ENCODE measurements at places on chromosomes 7 and 10.

GRCh38 chr7:130902755-130903357 is 168.8 kb upstream of the KLF14 start:
- H3K27me3 ChIP-seq = no peaks in the 10 kb centered on the region
- H3K36me3 ChIP-seq = peaks cover 68% of the 10 kb centered on the region
- H3K27ac ChIP-seq = peak overlapping the region; percentile 68
- no peak overlapping the region for H3K4me3 ChIP-seq

- no peak overlapping the region for H3K27ac ChIP-seq
- DNase-seq = no peak
- no peaks in the 10 kb centered on the region for H3K36me3 ChIP-seq
- H3K4me3 ChIP-seq = no peak overlapping the region
Measured at GRCh38 chr7:108623220-108623619, 53.5 kb downstream of the DNAJB9 start.

GRCh38 chr7:76371396-76371795 is 12.6 kb upstream of the YWHAG start:
- H3K4me3 ChIP-seq = no peak overlapping the region
- no peaks in the 10 kb centered on the region for H3K36me3 ChIP-seq
- no peaks in the 10 kb centered on the region for H3K4me1 ChIP-seq
- H3K27ac ChIP-seq = no peak overlapping the region

GRCh38 chr10:123380491-123381085 is 226.4 kb downstream of the BUB3 start:
- peaks cover 5% of the 10 kb centered on the region for H3K27me3 ChIP-seq
- H3K4me3 ChIP-seq = no peak overlapping the region
- DNase-seq = no peak
- no peaks in the 10 kb centered on the region for H3K36me3 ChIP-seq

DNA sequence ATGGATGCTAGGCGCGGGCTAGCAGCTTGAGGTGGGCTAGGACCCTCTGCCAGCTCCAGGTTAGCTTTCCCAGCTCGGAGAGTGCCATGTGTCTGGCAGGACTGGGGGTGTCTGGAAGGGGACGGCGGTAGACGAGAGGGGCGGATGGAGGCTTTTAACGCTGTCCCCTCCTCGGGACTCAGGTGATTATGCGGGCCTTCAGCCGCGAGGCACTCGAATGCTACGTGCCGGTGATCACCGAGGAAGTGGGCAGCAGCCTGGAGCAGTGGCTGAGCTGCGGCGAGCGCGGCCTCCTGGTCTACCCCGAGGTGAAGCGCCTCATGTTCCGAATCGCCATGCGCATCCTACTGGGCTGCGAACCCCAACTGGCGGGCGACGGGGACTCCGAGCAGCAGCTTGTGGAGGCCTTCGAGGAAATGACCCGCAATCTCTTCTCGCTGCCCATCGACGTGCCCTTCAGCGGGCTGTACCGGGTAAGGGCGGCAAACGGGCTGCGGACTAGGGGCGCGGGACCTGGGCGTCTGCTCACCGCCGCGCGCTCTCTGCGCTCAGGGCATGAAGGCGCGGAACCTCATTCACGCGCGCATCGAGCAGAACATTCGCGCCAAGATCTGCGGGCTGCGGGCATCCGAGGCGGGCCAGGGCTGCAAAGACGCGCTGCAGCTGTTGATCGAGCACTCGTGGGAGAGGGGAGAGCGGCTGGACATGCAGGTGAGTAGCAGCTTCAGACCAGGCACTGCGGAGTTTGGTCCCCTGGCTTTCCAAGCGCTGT is 1.1 kb downstream of the CYP26A1 start:
- peak overlapping the region; percentile 71 for H3K4me3 ChIP-seq
- H3K27me3 ChIP-seq = peaks cover 77% of the 10 kb centered on the region
- H3K4me1 ChIP-seq = peaks cover 30% of the 10 kb centered on the region
- H3K36me3 ChIP-seq = no peaks in the 10 kb centered on the region

DNA sequence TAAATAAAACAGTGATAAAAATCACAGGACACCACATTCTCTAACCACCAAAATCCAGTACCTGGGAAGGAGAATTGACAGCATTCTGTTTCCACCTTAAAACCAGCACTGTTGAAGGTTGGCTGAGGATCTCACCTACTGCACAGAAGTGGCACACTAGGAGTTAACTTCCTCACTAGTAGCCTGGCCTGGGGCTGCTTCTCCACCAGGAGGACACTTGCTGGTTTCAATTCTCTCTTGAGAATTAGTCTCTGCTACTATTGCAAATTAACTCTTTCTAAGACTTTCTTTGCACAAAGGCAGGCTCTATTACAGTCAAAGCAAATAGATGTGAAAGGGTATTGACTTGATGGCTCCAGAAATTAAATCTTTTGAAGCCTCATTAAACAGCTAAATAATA is 2.3 kb upstream of the CTTNBP2 start:
- peaks cover 10% of the 10 kb centered on the region for H3K4me1 ChIP-seq
- no peak overlapping the region for H3K4me3 ChIP-seq
- H3K36me3 ChIP-seq = no peaks in the 10 kb centered on the region
- peaks cover 31% of the 10 kb centered on the region for H3K27me3 ChIP-seq

DNA sequence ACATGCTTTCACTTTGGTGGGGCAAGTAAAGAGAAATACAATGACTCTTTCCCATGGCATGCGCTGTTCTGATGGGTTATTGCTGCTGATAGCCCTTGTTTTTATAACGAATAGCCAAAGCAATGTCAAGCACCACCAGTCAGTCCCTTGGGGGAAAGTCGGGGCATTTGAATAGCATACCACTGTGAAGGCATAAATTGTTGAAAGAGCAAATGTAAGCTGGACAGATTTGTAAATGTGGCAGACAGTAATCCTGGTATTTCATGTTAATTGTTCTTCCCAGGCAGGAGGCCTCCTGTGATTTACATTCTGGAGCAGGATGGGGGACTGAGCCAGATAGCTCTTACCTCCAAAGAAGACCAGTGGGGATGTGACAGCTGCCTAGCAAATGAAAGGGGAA is 293.3 kb downstream of the ADRA2A start:
- no peaks in the 10 kb centered on the region for H3K36me3 ChIP-seq
- H3K27me3 ChIP-seq = no peaks in the 10 kb centered on the region
- H3K27ac ChIP-seq = no peak overlapping the region
- H3K4me1 ChIP-seq = no peaks in the 10 kb centered on the region
- DNase-seq = no peak

DNA sequence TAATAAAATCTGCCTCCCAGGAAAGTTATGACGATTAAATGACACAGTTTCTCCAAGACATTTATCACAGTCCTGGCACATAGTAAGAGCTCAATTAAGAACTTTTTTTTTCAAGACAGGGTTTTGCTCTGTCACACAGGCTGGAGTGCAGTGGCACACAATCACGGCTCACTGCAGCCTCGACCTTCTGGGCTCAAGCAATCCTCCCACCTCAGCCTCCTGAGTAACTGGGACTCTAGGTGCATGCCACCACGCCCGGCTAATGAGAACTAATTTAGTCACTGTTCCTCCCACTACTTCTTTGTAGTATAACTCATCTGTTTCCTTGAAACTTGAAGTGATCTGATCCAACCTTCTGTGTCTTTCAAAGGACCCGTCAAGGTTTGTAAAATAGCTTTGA is 42.2 kb upstream of the MXI1 start:
- no peak overlapping the region for H3K27ac ChIP-seq
- DNase-seq = no peak
- H3K27me3 ChIP-seq = peaks cover 80% of the 10 kb centered on the region

- no peak overlapping the region for H3K4me3 ChIP-seq
- H3K27me3 ChIP-seq = no peaks in the 10 kb centered on the region
- H3K27ac ChIP-seq = peak overlapping the region; percentile 54
- H3K4me1 ChIP-seq = peaks cover 57% of the 10 kb centered on the region
- DNase-seq = no peak
- H3K36me3 ChIP-seq = peaks cover 22% of the 10 kb centered on the region
Measured at GRCh38 chr10:124708246-124708779, 35.9 kb downstream of the FAM53B start.

- DNase-seq = no peak
- peaks cover 23% of the 10 kb centered on the region for H3K4me1 ChIP-seq
- H3K4me3 ChIP-seq = peak overlapping the region; percentile 50
Measured at GRCh38 chr10:84193846-84194423, 402 bp upstream of the CDHR1 start.

GRCh38 chr10:87575851-87576250 is 71.2 kb downstream of the MINPP1 start:
- H3K36me3 ChIP-seq = no peaks in the 10 kb centered on the region
- no peak overlapping the region for H3K4me3 ChIP-seq
- peaks cover 27% of the 10 kb centered on the region for H3K27me3 ChIP-seq
- no peak overlapping the region for H3K27ac ChIP-seq
- H3K4me1 ChIP-seq = no peaks in the 10 kb centered on the region
- no peak for DNase-seq

GRCh38 chr7:2980401-2981102 is 63.1 kb downstream of the CARD11 start:
- no peaks in the 10 kb centered on the region for H3K27me3 ChIP-seq
- H3K4me3 ChIP-seq = peak overlapping the region; percentile 67
- peaks cover 68% of the 10 kb centered on the region for H3K36me3 ChIP-seq
- peaks cover 85% of the 10 kb centered on the region for H3K4me1 ChIP-seq
- DNase-seq = peak; percentile 45
- H3K27ac ChIP-seq = peak overlapping the region; percentile 97

- no peak for DNase-seq
- no peaks in the 10 kb centered on the region for H3K36me3 ChIP-seq
- H3K4me3 ChIP-seq = no peak overlapping the region
- no peaks in the 10 kb centered on the region for H3K27me3 ChIP-seq
Measured at GRCh38 chr7:31688996-31689395, 2.0 kb downstream of the PPP1R17 start.

- H3K27me3 ChIP-seq = no peaks in the 10 kb centered on the region
- H3K4me1 ChIP-seq = no peaks in the 10 kb centered on the region
- H3K36me3 ChIP-seq = no peaks in the 10 kb centered on the region
- no peak overlapping the region for H3K4me3 ChIP-seq
- H3K27ac ChIP-seq = no peak overlapping the region
Measured at GRCh38 chr7:147376192-147376591, 1214.4 kb upstream of the C7orf33 start.

- H3K27me3 ChIP-seq = peaks cover 18% of the 10 kb centered on the region
- no peak overlapping the region for H3K4me3 ChIP-seq
- no peaks in the 10 kb centered on the region for H3K4me1 ChIP-seq
- H3K36me3 ChIP-seq = no peaks in the 10 kb centered on the region
- DNase-seq = no peak
Measured at GRCh38 chr7:96400518-96400917, 78.6 kb upstream of the SLC25A13 start.

DNA sequence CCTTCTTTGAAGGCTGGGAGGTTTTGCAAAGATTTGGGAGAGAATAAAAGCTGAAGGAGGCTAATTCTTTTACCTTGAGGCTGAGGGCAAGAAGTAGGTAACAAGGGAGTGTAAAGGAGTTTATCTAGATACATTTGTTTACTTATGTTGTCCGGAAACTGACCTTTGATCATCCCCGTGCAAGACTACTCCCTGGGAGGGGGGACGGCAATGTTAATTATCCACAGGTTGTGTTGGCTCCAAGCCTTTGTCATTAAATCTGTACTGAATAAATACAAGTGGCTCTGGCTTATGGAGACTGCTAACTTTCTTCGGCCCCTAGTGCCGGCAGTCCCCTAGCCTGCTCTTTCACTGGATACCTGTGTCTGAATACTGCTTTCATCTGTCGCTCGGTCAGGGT is 1250.6 kb upstream of the LRRTM3 start:
- H3K27me3 ChIP-seq = no peaks in the 10 kb centered on the region
- DNase-seq = no peak
- H3K27ac ChIP-seq = no peak overlapping the region
- H3K36me3 ChIP-seq = no peaks in the 10 kb centered on the region

DNA sequence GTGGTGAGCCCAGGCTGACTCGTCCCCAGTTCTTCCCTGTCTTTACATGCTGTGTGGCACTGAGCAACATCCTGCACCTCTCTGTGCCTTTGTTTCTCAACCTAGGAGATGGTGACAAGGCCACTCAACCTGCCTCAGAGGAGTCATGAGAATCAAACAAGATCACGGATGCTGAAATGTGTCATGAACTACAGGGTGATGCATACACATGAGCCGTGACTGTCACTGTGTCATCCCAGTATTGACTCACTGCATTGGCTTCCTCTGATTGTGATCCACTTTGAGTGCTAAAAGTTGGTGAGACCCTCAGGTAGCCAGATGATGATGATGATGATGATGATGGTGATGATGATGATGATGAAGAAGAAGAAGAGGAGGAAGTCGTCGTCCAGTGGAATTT is 11.5 kb downstream of the C10orf71 start:
- peaks cover 13% of the 10 kb centered on the region for H3K27me3 ChIP-seq
- H3K4me3 ChIP-seq = peak overlapping the region; percentile 27
- H3K4me1 ChIP-seq = peaks cover 44% of the 10 kb centered on the region
- peak; percentile 49 for DNase-seq
- peak overlapping the region; percentile 88 for H3K27ac ChIP-seq

GRCh38 chr7:88200261-88200660 is 19.6 kb downstream of the SRI start:
- peaks cover 4% of the 10 kb centered on the region for H3K4me1 ChIP-seq
- H3K27ac ChIP-seq = no peak overlapping the region
- H3K36me3 ChIP-seq = peaks cover 23% of the 10 kb centered on the region
- H3K4me3 ChIP-seq = no peak overlapping the region
- no peak for DNase-seq

DNA sequence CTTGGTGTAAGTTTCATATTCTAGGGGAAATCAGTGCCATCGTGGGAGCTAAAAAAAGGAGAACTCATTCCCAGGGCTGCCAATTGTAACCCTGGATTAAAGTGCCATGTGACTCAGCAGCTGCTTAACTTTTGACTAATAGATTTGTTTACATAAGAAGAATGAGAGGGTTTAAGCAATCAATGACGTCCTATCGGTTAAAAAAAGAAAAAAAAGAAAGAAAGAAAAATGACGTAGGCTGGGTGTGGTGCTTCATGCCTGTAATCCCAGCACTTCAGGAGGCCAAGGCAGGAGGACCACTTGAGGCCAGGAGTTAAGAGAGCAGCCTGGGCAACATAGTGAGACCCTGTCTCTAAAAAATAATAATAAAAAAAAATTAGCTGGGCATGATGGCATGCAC is 116.2 kb upstream of the AFAP1L2 start:
- no peak for DNase-seq
- H3K4me1 ChIP-seq = peaks cover 96% of the 10 kb centered on the region
- H3K27me3 ChIP-seq = no peaks in the 10 kb centered on the region
- H3K27ac ChIP-seq = peak overlapping the region; percentile 66
- peak overlapping the region; percentile 34 for H3K4me3 ChIP-seq

GRCh38 chr7:36969376-36969775 is 245.1 kb upstream of the AOAH start:
- H3K27ac ChIP-seq = peak overlapping the region; percentile 57
- no peaks in the 10 kb centered on the region for H3K27me3 ChIP-seq
- H3K36me3 ChIP-seq = peaks cover 45% of the 10 kb centered on the region
- peak overlapping the region; percentile 16 for H3K4me3 ChIP-seq
